Spinal cord (tissue), 10 donors: ENCODE measurements at places on chromosomes 11 and 22. TPM values are rescaled to one million over a fixed set of nuclear protein-coding genes. Genes with fewer than 3 reads are reported as not detected.
A peak's percentile ranks its signal among the peaks of the same experiment; 100 is the strongest.

- no peak for DNase-seq
Measured at GRCh38 chr11:23112390-23112789, 252.1 kb upstream of the CCDC179 start.

- DNase-seq: no peak
Measured at GRCh38 chr22:29030016-29030617, 31.5 kb downstream of the C22orf31 start.

- no peak for DNase-seq
Measured at GRCh38 chr11:97893612-97894011, 1127.1 kb upstream of the CNTN5 start.

DNA sequence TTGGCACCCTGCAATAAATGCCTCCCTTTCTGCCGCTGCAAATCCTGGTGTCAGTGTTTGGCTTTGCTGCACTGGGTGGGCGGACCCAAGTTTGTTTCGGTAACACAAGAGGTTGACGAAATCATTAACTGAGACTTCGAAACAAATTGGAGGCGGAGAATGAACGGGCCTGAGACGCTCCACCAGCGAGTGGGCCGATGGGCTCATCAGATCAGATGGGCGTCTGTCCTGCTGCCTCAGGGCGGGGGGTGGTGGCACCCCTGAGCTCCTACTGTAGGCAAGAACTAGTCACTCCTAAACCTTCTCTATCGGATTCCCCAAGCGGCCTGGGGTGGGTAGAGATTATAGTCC, 918 bp upstream of the CAPN5 start:
- peak; percentile 25 for DNase-seq

Gene OR5L1
- total RNA-seq: not detected

Gene RAB36
- 5.4 TPM for total RNA-seq

Gene ZNF202
- 10.7 TPM for total RNA-seq
